ENCODE measurements at places on chromosomes 13 and 19.

- DNase-seq: no peak
Measured at GRCh38 chr13:71865874-71866334, 1.1 kb downstream of the DACH1 start.

- DNase-seq: no peak
Measured at GRCh38 chr13:66577358-66577757, 652.8 kb downstream of the PCDH9 start.

DNA sequence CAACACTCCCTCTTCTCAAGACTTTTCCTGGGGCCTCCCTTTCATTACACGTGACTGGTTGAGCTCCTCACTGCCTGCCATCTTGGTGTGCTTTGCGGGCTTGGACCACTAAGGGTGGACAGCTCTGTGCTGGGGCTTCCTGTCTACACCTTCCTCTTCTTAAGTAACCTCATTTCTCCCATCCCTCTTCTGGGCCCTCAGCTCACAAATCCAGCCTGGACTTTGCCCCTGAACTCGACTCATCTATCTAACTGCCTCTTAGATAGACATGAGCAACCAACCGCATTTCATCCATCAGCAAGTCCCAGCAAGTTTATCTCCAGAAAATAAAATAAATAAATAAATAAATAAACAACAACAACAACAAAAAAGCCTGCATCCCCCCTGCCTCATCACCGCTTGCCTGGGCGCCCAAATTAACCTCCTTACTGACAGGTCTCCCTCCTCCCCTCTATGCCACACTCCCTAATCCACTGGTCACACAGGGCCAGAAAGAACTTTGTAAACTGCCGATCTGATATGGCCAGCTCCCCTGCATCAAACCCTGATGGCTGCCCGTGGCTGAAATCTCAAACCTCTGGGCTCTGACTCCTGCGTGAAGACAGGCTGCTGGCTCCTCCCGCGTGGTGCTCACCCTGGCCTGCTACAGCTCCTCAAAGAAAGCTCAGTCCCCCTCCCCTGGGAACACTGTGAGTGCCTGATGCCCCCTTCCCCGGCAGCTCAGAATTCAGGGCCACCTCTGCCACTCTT, 7.8 kb downstream of the ISOC2 start:
- DNase-seq: no peak

DNA sequence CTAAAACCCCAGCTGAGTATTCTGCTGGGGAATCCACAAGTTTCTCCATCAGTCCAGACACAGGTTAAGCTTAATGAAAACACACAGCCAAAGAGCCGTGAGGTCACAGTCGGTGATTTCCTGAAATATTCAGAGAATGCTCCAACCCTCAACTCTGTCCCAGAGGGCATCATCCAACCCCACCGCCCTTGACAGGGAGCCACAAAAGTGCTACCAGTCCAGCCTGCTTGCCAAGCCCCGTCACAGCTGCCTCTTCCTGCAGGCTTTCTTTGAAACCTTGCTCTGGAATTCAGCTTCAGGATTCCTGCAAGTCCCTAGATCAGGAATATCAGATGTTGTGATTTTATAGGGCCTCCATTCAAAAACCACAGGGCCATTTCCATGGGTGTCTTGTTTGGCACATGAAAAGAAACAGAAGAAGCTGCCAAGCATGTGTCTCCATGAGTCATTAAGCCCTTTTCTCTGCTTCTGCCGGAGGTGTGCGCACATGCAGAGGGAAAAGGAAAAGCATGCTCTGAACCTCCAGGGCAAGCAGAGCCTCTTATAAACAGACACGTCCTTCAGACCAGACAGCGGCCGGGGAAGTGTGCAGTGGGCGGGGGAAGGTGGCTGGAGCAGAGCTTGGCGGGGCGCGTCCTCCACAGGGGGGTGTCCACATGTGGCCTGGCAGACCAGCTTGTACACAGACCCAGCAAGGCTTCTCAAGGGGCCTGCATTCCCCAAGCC, 164.7 kb downstream of the KATNAL1 start:
- peak; percentile 17 for DNase-seq

DNA sequence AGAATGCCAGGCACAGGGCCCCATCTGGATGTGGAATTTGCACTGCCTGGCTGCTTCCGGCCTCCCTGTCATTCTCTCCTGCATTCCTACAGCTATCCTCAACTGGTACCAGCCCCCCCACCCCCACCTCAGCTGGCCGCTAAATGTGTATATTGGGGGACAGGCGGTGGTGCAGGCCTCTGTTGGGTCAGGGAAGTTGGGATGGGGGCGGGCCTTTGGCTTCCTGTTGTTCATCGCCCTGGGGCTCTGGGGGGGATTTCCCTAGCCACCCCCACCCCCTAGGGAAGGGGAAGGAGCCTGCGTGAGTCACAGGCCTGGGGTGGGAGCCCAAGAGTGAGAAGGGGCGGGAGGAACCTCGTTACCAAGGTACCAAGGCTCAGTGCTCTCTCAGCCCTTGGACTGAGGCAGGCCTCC, 10.6 kb downstream of the POU2F2 start:
- DNase-seq: peak; percentile 70

GRCh38 chr13:41059456-41060081, 1.7 kb upstream of the WBP4 start:
- no peak for DNase-seq

- peak; percentile 25 for DNase-seq
Measured at GRCh38 chr19:45607071-45608029, 5.3 kb upstream of the GPR4 start.

- no peak for DNase-seq
Measured at GRCh38 chr19:17263712-17264640, 569 bp downstream of the USHBP1 start.

DNA sequence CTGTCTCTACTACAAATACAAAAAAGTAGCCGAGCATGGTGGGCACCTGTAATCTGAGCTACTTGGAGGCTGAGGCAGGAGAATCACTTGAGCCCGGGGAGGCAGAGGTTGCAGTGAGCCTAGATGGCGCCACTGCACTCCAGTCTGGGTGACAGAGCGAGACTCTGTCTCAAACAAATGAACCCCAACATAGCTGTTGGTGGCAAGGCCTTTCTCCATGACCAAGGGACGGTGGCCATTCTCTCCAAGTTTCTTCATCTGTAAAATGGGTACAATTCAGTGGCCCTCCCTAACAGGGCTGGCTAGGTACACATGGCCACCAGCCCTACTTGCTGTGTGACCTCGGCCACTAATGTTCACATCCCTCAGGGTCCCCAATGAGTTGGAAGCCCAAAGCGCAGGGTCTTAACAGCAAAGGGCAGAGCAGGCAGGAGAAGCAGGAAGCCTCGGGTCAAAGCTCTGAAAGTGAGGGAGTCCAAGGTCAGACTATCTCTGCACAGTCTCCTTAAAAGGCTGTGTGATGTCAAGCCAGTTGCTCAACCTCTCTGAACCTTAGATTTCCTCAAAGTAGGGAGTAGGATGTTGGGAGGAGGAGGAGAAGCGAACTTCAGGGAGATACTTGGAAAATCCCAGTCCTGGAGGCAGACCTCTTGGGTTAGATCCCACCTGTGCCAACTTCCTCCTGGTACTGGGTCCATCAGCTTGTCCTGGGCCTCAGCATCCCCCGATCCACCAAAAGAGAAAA, 2.7 kb downstream of the JUND start:
- peak; percentile 65 for DNase-seq

DNA sequence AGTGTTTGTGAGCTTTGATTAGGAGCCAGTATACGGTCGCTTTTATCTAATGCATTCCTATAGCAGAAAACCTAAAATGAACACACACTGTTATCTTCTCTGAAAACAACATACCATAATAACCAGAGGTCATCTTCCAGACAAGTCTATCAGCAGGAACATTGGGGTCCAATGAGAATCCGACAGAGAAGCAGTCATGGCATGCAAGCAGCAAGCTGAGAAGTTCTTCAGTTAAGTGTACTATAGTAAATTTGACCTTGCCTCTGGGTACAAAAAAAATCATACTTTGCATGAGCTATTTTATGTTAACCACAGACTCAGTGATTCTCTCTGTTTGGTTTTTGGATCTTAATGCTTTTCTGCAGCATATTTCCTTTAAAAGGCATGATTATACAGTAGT, 1505.1 kb downstream of the PCDH9 start:
- no peak for DNase-seq

- DNase-seq: no peak
Measured at GRCh38 chr19:31600731-31601295, 251.6 kb upstream of the TSHZ3 start.

DNA sequence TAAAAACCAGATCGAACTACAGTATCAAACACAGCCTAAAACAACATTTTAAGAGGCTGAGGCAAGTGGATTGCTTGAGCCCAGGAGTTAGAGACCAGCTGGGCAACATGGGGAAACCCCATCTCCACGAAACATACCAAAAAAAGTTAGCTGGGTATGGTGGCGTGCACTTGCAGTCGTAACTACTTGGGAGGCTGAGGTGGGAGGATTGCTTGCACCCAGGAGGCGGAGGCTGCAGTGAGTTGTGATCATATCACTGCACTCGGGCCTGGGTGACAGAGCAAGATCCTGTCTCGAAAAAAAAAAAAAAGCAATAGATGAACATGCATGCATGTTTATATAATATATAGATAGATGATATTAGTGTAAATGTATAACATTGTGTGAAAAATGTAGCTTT, 5.2 kb upstream of the MRPS31 start:
- DNase-seq: no peak

DNA sequence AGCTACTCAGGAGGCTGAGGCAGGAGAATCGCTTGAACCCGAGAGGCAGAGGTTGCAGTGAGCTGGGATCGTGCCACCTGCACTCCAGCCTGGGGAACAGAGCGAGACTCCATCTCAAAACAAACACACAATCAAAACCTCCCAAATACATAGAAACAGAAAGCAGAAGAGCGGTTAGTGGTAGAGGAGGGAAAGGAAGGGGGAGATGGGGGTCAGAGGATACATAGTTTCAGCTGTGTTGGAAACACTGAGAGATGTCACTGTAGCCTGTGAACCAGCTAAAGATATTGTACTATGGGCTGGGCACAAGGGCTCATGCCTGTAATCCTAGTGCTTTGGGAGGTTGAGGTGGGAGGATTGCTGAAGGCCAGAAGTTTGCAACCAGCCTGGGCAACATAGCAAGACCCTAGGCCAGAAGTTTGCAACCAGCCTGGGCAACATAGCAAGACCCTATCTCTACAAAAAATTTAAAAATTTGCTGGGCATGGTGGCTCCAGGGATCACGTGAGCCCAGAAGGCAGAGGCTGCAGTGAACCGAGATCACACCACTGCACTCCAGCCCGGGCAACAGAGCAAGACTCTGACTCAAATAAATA, 49.9 kb downstream of the GNG7 start:
- no peak for DNase-seq

DNA sequence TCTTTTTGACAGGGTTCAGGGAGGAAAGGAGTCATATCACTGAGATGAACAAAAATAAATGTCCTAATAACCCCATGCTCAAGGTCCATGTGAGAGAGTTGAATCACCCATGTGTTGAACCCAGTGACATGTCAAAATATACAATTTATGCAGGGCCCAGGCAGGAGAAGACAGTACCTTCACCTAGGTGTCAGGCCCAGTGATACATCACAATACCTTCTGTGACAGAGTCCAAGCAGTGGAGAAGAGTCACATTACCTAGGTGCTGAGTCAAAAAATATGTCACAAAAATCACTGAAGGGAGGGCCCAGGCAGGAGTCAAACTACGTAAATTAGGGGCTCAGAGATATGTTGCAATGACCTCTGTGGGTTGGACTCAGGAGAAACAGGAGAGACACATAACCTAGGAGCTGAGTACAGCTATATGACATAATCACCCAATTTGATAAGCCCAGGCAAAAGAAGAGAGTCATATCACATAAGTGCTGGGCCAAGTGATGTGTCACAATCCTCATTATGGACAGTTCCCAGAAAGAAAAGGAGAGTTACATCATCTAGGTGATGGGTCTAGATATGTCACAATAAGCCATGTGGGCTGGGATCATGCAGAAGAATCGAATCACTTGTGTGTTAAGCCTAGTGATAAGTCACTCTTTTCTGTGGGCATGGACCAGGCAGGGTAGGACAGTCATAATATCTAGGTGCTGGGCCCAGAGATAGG, 13.8 kb upstream of the ZNF724 start:
- no peak for DNase-seq

DNA sequence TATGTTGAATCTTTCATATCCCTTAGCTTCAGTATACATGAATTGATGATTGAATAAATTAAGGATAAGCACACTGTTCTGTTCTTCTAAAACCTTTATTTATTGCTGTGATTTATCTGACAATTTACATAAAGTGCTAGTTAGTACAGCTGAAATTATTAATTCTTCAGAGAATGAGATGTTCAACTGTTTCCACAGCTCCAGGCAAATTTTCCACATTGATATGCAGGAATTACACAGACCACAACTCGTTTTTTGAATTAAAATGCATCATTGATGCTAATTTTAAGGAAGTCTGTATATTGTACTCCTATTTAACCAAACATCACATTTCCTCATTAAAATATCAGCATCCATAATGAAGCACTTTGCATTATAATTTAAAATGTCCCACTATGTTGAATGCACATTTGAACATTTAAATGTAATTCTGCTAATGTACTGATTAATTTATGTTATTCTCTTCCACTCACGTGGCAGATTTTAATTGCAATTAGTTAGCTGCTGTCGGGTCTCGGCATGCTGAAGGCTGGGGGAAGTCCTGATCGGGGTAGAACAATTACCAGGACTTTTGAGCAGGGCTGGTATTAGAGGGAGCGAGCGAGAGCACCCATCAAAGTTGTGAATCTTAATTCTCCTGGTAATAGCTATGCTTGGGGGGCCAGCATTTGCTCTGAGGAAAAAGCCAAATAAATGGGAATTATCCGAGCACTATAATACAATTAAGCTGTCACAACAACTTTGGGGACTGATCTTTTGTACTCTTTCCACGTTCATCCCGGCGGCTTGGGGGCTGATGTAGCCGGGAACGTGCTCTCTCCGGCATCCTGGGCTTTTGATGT, 136.7 kb upstream of the TMTC4 start:
- no peak for DNase-seq

- DNase-seq: no peak
Measured at GRCh38 chr19:840519-841206, at the start of gene PRTN3. Gene PRTN3 (plus strand): TSS chr19:840999. CDS start chr19:841009, 10 bp downstream.

DNA sequence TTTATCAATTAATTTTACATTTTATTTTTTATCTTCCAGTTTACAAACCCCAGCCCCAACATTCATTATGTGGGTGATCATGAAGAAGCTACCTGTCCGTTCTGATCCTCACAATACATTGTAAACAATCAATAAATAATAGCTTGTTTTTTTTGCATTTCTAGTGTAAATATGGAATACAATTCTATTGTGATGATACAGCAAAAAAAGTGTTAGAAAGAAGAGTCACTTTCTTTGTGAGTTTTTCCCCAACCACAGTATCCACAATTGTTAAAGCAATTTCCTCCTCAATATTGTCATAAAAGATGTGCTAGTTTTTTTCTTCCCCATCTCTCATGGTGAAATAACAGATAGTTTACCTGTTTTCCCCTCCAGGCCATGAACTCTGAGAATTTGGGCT, 30.3 kb upstream of the ZNF835 start:
- DNase-seq: no peak

- no peak for DNase-seq
Measured at GRCh38 chr19:16153582-16154336, 10.3 kb downstream of the HSH2D start.

GRCh38 chr19:55196803-55197202, 12.5 kb downstream of the PTPRH start:
- no peak for DNase-seq

All from activated CD4-positive, alpha-beta T cell treated with anti-CD3 and anti-CD28 coated beads, Interleukin-2, amount 50 U/mL, for 1 hour (primary cell).